ENCODE measurements at places on chromosomes 1 and 21.

DNA sequence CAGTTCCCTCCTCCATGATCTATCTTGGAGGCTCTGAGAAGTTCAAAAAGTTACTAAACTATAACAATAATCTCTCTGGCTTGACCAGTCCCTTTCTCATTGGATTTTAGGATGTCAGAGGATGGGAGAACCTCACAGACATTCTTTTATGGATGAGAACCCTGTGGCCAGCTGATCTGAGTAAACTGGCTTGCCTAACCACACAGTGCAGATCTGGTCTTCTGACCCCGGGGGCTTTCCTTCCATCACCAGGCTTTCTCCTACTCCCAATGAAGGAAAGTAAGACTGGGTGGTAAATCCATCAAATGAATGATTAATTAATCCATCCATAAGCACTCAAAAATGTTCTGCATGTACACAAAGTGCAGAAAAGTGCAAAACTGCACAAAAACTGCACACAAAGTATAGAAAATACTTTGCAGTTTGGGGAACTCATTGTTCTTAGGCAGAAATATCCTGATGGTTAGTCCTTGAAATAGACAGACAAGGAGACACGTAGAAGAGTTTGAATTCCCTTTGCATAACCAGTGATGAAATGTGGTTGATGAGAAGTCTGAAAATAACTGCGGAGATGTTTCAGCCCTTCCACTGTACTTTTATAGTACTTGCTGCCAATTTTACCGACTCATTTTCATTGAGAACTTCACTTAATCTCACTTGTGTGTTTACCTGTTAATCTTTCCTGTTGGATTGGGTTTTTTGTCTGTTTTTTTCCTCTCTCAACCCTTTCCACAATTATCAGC is 2.5 kb upstream of the F3 start:
- DNase-seq, result no peak

DNA sequence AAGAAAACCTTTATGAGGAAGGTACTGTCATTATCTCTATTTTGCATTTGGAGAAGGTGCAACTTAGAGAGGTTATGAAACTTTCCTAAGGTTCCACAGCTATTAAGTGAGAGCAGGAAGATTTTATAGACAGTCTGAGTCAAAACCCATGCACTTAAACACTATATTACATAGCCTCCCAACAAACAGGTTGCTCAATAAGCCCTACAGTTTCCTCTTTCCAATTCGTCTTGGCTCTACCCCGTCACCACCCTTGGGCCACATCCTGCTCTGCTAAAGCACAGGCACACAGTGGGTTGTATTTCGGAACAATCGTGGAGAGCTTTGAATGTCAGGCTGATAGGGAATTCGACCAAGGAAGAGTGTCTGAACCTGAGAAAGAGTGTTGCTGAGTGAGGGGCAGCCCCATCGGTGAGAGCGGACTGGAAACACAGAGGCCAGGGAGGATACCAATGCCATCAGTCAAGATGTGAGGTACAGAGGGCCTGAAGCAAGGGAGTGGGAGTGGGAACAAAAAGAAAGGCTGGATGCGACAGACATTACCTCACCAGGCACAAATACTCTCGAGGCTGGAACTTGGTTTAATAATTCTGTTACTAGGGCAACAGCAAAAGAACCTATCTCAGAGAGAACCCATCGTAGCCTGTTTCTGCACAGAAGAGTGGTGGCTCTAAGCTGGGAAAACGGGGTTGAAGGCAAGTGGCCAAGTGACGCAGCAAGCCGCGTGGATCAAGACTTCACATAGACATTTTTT is 6.3 kb upstream of the LRRC52 start:
- no peak for DNase-seq

DNA sequence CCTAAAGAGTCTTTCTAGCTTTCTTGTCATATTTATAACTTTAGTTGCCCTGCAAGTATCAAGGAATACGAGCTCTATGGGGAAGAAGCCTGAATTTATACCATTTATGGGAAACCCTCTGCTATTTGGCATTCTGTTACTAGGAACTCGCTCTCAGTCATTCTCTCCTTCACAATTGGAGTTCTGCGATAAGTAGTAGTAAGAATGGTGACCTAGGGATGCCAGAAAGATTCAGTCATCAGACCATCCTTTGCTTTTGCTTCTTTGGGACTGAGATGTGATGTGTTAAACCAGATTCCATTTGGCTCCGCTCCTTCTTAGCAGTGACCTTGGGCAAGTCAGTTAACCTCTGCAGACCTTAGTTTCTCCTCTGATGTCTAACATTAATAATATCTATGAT is 256.5 kb downstream of the FGGY start:
- no peak for DNase-seq

- DNase-seq, result no peak
Measured at GRCh38 chr1:13722808-13723360, 22.9 kb downstream of the PRDM2 start.

DNA sequence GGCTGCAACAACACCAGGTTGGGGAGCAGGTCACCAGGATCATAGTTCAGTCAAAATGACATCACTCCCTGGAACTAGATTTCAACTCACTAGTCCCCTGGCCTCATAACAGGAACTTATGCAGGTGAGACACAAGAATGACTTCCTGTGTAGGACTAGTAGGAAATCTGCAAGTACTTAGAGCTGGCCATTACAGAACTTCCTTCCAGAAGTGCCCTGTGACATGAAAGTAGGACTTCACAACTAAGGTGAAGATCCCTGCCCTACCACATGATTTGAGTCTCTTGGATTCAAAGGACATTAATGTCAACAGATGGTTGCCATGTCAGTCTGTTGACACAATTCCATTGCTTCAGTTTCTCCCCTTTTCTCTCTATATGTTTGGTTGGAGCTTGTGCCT is 223.1 kb downstream of the RPS6KC1 start:
- no peak for DNase-seq

DNA sequence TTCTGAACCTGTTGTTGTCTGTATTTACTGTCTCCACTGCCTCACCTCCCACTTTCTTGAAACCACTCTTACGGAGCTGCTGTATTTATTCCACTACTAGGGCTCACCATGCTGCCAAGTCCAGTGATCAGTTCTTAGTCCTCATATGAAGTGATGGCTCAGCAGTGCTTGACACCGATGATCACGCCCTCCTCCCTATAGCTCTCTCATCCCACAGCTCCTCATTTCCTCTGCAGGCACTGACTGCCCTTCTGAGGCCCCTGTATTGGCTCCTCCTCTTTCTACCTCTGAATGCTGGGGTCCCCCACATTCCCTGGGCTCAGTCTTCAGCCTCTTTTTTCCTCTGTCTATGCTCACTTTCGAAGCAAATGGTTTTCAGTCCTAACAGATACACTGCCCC is 3.4 kb downstream of the CLCA1 start:
- no peak for DNase-seq

- no peak for DNase-seq
Measured at GRCh38 chr1:1721201-1721600, 3.0 kb downstream of the CDK11A start.

GRCh38 chr21:40436261-40436660 is 410.7 kb downstream of the DSCAM start:
- no peak for DNase-seq
